Neural crest cell (in vitro differentiated cells): ENCODE measurements at places on chromosomes 7 and 10.

GRCh38 chr7:101915000-101915399 is 97.6 kb downstream of the CUX1 start:
- no peak for DNase-seq

- no peak for DNase-seq
Observed at GRCh38 chr10:113518816-113519591, 33.8 kb upstream of the HABP2 start.

DNA sequence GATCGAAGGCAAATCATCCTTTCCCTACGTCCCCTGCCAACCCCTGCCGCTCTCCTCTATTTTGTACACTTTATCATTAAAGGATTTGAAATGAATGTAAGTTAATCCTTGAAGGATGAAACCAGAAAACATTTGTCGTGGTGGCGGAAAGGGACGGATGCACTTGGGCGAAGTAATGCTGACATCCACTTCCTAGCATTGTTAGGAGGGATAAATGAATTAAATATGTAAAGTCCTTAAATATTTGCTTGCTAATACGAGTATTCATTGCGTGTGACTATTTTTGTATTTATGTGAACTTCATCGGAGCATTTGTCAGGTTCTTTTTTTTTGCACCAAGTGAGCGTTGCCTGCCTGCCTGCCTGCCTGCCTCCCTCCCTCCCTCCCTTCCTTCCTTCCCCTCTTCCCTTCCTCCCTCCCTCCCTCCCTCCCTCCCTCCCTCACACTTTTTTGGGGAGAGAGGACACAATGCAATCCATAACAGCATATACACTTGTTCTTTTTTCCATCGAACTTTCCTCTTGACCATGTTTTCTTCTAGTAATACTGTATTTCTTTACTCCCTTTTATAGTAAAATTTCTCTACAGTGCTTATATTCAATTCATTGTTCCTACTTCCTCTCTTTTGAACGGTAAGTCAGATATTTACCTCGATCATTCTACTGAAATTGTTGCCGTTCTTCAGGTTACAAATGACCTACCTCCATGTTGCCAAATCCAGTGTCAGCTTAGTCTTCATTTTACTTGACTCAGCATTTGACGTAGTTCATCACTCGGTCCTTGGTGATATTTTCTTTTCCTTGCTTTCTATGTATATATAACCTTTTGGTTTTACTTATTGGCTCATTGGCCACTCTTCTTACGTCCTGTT is 831 bp downstream of the CCDC7 start:
- DNase-seq, result no peak

DNA sequence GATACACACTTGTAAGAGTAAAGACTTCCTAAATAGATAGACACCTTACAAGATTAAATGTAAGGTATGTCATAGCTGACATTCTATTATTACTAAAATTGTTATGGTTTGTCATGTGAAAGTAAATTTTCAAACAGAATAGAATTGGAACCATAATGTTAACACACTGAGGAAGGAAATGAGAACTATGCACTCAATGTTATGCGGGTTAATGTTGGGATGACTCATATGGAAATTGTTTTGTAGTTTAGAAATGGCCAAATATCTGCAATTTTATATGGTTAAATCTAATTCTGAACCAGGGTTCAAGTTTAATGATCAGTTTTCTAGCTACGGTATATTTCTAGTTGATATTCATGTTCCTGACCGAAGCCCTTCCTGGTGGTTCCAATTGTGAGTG is 214.2 kb upstream of the ADO start:
- DNase-seq, result no peak

GRCh38 chr10:96838529-96838928 is 6.4 kb downstream of the LCOR start:
- DNase-seq, result no peak

GRCh38 chr10:80394358-80394916 is 13.9 kb upstream of the PRXL2A start:
- no peak for DNase-seq

GRCh38 chr7:103727982-103728610 is 261.4 kb downstream of the RELN start:
- DNase-seq, result no peak
